Gastrocnemius medialis (tissue), 4 donors: ENCODE measurements at places on chromosomes 12 and 14. TPM values are rescaled to one million over a fixed set of nuclear protein-coding genes. Genes with fewer than 3 reads are reported as not detected.

Gene ANO4
- total RNA-seq: not detected

Gene INHBC
- total RNA-seq: not detected

Gene MARCHF9
- total RNA-seq: 11.3 TPM

DNA sequence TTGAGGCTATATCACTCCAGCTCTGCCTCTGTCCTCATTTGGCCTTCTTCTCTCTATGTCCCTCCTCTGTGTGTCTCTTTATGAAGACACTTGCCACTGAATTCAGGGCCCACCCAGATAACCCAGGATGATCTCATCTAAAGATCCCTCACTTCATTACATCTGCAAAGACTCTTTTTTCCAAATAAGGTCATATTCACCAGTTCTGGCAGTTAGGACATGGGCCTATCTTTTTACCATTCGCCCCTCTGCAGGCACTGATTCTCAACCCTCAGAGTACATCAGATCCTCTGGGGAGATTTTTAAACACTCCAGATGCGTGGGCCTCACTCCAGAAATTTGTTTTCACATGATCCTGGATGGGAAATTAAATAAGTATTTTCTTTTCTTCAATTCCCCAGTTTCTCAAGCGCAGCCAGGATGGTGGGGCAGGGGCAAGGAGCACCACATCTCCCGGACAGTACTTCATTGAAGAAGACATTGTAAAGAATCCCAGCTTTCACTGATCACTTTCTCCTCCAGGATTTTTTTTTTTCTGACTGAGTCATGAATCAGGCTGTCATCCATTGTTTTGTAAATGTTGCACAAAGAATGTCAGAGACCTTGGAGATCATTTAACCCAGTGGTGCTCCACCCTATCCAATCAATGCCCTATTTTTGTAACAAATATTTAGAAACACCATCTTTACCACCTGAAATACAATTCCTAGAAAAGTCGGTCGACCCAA lies 27.4 kb downstream of the CRACR2A start:
- no peak for DNase-seq
- H3K4me1 ChIP-seq: no peaks in the 10 kb centered on the region
- peak overlapping the region; percentile 23 for H3K27ac ChIP-seq
- no peak overlapping the region for H3K4me3 ChIP-seq
- no peaks in the 10 kb centered on the region for H3K36me3 ChIP-seq

GRCh38 chr14:96905825-96906224 lies 108.6 kb downstream of the VRK1 start:
- H3K4me3 ChIP-seq: no peak overlapping the region
- no peaks in the 10 kb centered on the region for H3K27me3 ChIP-seq
- no peaks in the 10 kb centered on the region for H3K4me1 ChIP-seq
- no peaks in the 10 kb centered on the region for H3K36me3 ChIP-seq
- DNase-seq: no peak

DNA sequence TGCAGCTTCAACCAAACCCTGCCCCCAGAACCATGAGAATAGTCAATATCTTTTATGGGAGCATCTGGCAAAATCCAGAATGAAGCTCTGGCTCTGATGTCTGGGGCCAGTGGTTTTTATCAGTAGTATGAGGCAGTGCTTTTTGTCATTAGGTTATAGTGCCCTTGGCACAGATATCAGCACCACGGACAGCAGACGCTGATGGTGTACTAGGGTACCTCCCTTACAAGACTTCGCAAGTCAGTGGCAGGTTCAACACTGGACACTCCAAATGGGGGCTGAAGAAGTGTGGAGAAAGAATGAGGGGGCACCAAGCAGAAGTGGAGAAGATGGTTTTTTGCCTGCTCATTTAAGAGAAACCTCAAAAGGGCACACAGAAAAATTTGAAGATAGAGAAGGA lies 68.2 kb upstream of the E2F7 start:
- no peaks in the 10 kb centered on the region for H3K36me3 ChIP-seq
- H3K4me3 ChIP-seq: no peak overlapping the region
- no peaks in the 10 kb centered on the region for H3K27me3 ChIP-seq
- no peaks in the 10 kb centered on the region for H3K4me1 ChIP-seq

DNA sequence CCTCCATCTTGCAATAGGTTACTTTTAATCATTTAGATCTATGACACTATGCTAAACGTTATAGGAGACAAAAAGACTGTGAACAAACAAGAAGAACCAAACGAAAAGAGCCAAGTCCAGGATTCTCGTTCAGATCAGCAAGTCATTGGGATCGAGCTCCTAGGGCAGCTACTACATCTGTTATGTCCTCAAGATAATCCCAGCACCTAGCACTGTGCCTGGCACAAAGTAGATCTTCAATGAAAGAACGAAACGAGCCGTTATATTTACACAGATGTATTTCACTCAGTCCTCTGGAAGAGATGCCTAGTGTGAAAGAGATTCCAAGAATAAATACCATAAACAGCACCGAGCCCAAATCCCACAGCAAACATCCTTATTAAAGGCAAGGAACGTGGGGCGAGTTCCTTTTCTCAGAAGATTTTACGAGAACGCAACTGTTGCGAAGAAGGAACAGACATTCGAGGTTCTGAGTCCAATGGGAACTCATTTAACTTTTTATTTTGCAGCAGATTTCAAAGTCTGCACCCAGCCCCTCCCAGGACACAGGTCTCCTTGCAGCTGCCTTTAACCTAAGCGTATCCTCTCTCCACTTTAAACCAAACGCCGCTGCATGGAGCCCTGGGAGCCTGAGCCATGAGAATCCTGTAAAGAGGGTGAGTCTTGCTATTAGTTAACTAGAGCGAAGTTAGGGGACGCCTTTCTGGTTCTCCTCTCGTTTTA lies 544 bp upstream of the TDP1 start:
- no peak for DNase-seq
- peak overlapping the region; percentile 87 for H3K27ac ChIP-seq
- no peaks in the 10 kb centered on the region for H3K27me3 ChIP-seq
- H3K4me1 ChIP-seq: peaks cover 13% of the 10 kb centered on the region
- H3K4me3 ChIP-seq: peak overlapping the region; percentile 63

- H3K36me3 ChIP-seq: no peaks in the 10 kb centered on the region
- no peaks in the 10 kb centered on the region for H3K4me1 ChIP-seq
- no peak overlapping the region for H3K27ac ChIP-seq
- DNase-seq: no peak
Measured at GRCh38 chr14:49164074-49164473, 422.1 kb downstream of the RPS29 start.

GRCh38 chr14:68679301-68679700 lies 113.6 kb downstream of the ZFP36L1 start:
- H3K4me1 ChIP-seq: peaks cover 31% of the 10 kb centered on the region

DNA sequence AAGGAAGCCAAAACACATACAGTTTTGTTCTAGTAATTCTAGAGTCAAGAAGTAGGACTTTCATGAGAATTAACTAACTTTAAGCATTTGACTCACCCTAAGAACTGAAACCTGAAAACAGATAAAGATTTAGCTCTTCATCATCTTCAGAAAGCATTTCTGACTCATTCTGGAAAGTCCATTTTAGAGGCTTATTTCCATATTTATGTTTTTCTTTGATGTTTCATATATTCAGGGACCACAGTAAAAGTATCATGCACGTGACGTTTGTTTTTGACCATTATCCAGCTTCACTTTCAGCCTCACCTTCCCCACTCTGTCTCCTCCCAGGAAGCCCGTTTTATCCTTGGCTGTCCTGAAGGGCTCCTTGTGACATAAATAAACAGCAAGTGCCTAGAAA lies 79.2 kb downstream of the MDGA2 start:
- H3K27me3 ChIP-seq: no peaks in the 10 kb centered on the region
- no peaks in the 10 kb centered on the region for H3K36me3 ChIP-seq
